ENCODE measurements at places on chromosomes 2 and 18. TPM values are rescaled to one million over a fixed set of nuclear protein-coding genes. Genes with fewer than 3 reads are reported as not detected.

NEU4 gene
- 0.37 TPM for total RNA-seq

AGXT gene
- total RNA-seq: not detected

GAL3ST2 gene
- total RNA-seq: not detected

ASB18 gene
- total RNA-seq: not detected

ONECUT2 gene
- not detected for total RNA-seq

IL37 gene
- not detected for total RNA-seq

ATP6V1B1 gene
- not detected for total RNA-seq

GRCh38 chr18:24108641-24109040, 30.2 kb upstream of the CABYR start:
- peaks cover 36% of the 10 kb centered on the region for H3K36me3 ChIP-seq
- DNase-seq: no peak
- H3K4me1 ChIP-seq: peaks cover 4% of the 10 kb centered on the region
- H3K27ac ChIP-seq: no peak overlapping the region
- H3K4me3 ChIP-seq: no peak overlapping the region

DNA sequence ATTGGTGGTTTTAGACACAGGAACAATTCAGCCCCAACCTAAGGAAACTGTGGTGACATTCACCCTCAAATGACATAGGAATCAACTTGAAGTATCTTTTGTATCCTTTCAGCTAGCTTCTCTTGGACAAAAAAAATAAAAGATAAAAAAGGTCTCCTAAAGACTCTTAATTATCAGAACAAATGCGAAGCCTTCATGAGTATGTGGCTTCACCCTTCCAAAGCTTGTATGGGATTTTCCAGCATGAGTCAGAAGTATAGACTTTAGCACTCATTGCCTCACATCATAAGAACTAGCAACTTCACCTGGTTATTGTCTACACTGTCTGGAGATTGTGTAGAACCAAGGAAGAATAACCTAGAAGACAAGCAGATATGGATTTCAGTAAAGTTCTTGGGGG, 135.4 kb downstream of the LAMA3 start:
- H3K36me3 ChIP-seq: peaks cover 2% of the 10 kb centered on the region
- peaks cover 46% of the 10 kb centered on the region for H3K4me1 ChIP-seq
- no peak overlapping the region for H3K4me3 ChIP-seq
- DNase-seq: no peak
- peaks cover 15% of the 10 kb centered on the region for H3K27me3 ChIP-seq

GRCh38 chr2:10042301-10043161, 819 bp upstream of the KLF11 start:
- H3K4me3 ChIP-seq: peak overlapping the region; percentile 75
- peak; percentile 21 for DNase-seq
- peaks cover 31% of the 10 kb centered on the region for H3K4me1 ChIP-seq
- peaks cover 34% of the 10 kb centered on the region for H3K27me3 ChIP-seq
- peaks cover 7% of the 10 kb centered on the region for H3K36me3 ChIP-seq
- peak overlapping the region; percentile 92 for H3K27ac ChIP-seq

DNA sequence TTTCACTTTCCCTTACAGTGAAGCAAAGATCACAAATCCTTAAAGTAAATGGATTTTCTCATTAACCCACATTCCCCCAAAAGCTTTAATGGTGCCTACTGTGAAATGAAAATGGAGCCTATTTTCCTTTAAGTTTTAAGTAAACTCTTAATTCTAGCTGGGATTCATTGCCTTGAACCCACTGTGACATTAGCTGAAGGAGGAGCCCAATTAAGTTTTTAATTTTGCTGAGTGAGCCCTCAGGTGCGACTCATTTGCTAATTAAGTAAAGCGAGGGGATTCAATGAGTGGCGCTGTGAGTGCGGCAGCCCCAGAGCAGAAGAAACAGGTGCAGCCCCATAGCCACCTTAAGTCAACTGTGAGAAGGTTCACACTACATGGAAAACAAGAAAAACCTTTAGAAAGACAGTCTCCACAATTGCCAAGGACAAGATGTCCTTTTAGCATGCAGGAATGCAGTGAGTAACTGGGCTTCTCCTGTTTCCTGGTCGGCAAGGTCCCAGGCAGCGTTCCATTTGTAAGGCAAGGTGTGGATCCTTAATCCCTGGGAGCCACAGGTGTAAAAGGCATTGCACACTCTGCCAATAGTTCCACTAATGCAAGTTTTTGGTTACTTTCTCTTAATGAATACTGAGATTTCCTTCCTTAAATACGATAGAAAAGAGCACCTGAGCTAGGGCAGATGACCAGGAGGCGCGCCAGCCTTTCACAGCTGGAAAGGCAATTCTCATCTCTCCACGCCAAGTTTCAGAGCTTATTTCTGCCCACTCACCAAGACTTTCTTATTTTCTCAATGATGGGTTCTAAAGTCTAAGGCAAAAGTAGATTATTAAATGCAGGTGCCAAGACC, 87.7 kb downstream of the TMEM18 start:
- peaks cover 13% of the 10 kb centered on the region for H3K4me1 ChIP-seq
- no peaks in the 10 kb centered on the region for H3K36me3 ChIP-seq
- no peak overlapping the region for H3K4me3 ChIP-seq
- H3K27ac ChIP-seq: no peak overlapping the region
- peaks cover 17% of the 10 kb centered on the region for H3K27me3 ChIP-seq

DNA sequence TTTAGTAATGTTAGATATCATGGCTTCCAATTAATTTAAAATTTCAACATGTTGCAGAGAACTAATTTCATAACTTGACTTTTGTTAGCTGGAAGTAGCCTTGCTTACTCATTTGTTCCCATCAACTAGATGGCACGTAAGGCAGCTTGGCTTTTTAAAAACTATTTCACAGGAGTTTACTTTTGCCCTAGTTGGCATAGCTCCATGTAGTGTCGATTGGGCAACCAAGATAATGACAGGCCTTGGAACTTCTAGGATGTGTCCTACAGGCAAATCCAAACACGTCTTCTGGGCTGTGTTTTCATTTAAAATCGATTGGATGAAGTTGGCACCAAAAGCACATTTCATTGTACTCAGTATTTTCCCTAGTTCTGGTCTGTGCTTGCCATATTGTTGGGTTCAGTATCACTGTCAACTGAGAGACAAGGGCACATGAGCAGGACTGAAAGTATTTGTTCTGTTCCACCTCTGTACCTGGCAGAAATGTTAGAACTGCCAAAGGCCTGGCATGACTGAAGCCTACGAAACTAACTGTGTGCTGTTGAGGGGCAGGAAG, 29.4 kb downstream of the HADHB start:
- peaks cover 11% of the 10 kb centered on the region for H3K36me3 ChIP-seq
- peaks cover 5% of the 10 kb centered on the region for H3K4me1 ChIP-seq
- DNase-seq: no peak
- no peaks in the 10 kb centered on the region for H3K27me3 ChIP-seq

GRCh38 chr2:178747767-178748166, 59.5 kb downstream of the TTN start:
- peaks cover 7% of the 10 kb centered on the region for H3K36me3 ChIP-seq
- peaks cover 4% of the 10 kb centered on the region for H3K4me1 ChIP-seq
- H3K27me3 ChIP-seq: no peaks in the 10 kb centered on the region
- DNase-seq: no peak

- no peak for DNase-seq
- no peaks in the 10 kb centered on the region for H3K36me3 ChIP-seq
- H3K4me1 ChIP-seq: no peaks in the 10 kb centered on the region
- H3K27ac ChIP-seq: no peak overlapping the region
- no peaks in the 10 kb centered on the region for H3K27me3 ChIP-seq
Measured at GRCh38 chr2:107669335-107669734, 157.4 kb upstream of the RGPD4 start.

- H3K27me3 ChIP-seq: no peaks in the 10 kb centered on the region
- DNase-seq: no peak
- H3K36me3 ChIP-seq: no peaks in the 10 kb centered on the region
- no peaks in the 10 kb centered on the region for H3K4me1 ChIP-seq
- no peak overlapping the region for H3K27ac ChIP-seq
- no peak overlapping the region for H3K4me3 ChIP-seq
Measured at GRCh38 chr2:40251137-40251536, 200.8 kb downstream of the SLC8A1 start.

GRCh38 chr2:2107627-2108026, 223.4 kb downstream of the MYT1L start:
- peaks cover 2% of the 10 kb centered on the region for H3K27me3 ChIP-seq
- H3K36me3 ChIP-seq: no peaks in the 10 kb centered on the region

- no peak overlapping the region for H3K4me3 ChIP-seq
- H3K36me3 ChIP-seq: no peaks in the 10 kb centered on the region
- H3K4me1 ChIP-seq: no peaks in the 10 kb centered on the region
- no peak for DNase-seq
Measured at GRCh38 chr2:223010641-223011040, 41.3 kb upstream of the KCNE4 start.

DNA sequence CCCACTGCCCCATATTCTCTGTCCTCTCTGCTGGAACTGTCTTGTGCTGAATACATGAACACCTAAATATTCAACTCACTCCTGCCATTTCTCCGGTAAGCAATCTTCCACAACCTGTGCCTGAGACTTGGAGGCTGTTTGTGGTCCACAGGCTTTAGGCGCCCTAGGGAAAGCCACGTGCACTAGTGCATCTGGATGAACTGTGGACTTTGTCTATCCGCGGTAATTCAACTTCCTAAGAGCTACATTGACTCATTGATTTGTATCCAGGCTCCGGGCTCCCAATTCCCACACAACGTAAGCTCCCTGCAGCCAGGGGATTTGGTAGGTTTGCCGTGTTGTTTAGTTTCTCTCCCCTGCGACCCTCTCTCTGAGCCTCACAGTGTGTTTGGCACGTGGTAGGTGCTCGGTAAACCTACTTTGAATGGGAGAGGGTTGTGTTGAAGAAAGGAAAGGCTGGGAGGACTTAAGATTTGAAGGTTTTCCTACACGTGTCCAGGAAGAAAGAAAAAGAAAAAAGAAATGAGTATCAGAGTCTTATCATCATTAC, 718.2 kb downstream of the DPP10 start:
- no peaks in the 10 kb centered on the region for H3K36me3 ChIP-seq
- H3K27me3 ChIP-seq: peaks cover 26% of the 10 kb centered on the region

DNA sequence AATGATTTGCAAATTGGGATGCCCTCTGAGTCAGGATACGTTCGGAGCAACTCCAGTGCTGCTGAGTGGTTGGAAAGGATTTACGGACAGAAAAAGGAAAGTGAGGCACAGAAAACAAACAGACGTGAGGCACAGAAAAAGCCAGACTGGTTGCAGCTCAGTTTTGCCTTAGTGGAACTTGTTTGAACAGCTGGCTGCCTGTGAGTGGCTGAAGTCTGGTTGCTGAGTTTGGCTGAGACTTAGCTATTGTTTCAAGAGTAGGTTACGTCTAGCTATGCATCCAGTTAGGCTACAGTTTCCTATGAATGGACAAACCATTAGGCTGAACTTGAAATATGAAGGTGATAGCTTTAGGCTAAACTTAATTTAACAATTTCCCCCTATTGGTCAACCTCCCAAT, 256.6 kb downstream of the VAPA start:
- H3K4me1 ChIP-seq: peaks cover 2% of the 10 kb centered on the region
- no peak overlapping the region for H3K27ac ChIP-seq
- peaks cover 15% of the 10 kb centered on the region for H3K27me3 ChIP-seq

- no peak for DNase-seq
- no peaks in the 10 kb centered on the region for H3K4me1 ChIP-seq
- no peaks in the 10 kb centered on the region for H3K27me3 ChIP-seq
- H3K27ac ChIP-seq: no peak overlapping the region
- H3K4me3 ChIP-seq: no peak overlapping the region
Measured at GRCh38 chr18:75362435-75362834, 65.1 kb downstream of the SMIM21 start.

DNA sequence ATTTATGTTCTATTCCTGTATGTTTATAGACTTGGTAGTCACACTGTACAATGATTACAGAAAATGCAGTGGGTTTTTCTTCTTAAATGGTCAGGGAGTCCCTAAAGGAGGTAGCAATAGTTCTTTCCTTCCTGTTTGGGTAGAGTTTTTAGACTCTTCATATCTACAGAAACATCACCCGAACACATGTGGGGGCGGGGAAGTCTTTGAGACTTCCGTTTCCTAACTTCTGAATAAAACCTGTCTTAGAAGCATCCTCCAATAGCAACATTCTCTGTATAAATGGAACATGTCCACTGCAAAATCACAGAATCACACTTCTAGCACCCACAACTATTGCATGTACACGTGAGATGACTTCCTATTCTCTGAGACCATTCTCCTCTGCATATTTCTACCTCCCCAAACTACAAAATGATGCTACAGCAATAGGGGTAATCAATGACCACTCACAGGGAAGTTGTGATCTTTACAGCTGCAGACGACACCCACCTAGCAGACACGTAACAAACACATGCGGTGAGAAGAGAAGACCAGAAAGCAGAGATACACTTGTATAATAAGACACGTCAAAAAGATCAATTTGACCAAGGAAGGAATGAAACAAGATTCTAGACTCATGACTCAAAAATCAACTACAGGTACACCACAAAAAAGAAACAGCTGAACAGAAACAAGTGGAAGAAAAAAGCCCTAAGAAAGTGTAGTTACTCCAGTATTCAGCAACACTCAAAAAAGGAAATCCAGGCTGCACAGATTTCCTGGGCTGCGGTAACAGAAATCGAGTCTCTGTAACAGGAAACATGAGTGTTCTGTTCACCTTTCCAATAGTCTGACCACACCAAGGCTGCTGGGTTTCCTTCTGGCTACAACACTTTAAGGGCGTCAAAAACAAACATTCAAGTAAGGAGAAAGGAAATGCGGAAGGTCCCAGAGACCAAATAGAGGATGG, 120.4 kb downstream of the ZNF516 start:
- H3K4me1 ChIP-seq: peaks cover 54% of the 10 kb centered on the region
- H3K4me3 ChIP-seq: peak overlapping the region; percentile 20
- no peaks in the 10 kb centered on the region for H3K36me3 ChIP-seq
- no peaks in the 10 kb centered on the region for H3K27me3 ChIP-seq
